Thoracic aorta (tissue), 2 donors: ENCODE measurements at places on chromosomes 1 and 21. TPM values are rescaled to one million over a fixed set of nuclear protein-coding genes. Genes with fewer than 3 reads are reported as not detected.

- no peaks in the 10 kb centered on the region for H3K36me3 ChIP-seq
- no peaks in the 10 kb centered on the region for H3K27me3 ChIP-seq
- no peak overlapping the region for H3K4me3 ChIP-seq
- H3K4me1 ChIP-seq = no peaks in the 10 kb centered on the region
- no peak for DNase-seq
Observed at GRCh38 chr1:87173231-87173630, 155.4 kb upstream of the LMO4 start.

- no peaks in the 10 kb centered on the region for H3K27me3 ChIP-seq
- no peak overlapping the region for H3K4me3 ChIP-seq
- H3K27ac ChIP-seq = no peak overlapping the region
- peaks cover 10% of the 10 kb centered on the region for H3K36me3 ChIP-seq
Observed at GRCh38 chr1:51439895-51440294, 79.2 kb downstream of the EPS15 start.

The CDC42BPA gene
- 62.4 TPM for total RNA-seq

The TDRD10 gene
- 28.0 TPM for total RNA-seq

DNA sequence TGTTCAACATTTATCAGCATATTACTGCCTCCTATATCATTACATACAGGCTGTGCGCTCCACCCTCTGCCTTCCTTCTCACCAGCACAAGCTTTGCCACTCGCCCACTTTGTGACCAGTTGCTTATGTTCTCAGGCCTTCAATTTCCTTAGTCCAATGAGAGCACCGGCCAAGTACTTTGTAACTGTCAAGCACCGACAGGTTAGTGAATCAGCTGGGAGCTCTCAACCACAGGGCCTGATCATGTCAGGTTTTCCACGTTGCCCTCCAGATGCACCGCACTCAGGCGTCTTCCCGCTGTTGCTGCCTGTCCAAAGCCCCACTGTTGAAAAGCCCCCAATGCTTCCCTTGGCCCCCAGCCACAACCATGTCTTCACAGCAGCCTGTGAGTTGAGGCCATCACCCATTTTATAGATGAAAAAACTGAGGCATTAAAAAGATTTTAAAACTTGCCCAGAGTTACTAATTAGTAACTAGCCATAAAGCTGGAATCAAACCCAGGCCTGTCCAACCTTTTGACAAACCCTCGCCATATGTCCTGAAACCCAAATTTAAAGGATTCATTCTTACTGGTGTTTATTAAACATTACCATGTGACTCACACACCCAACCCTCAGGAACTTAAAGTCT lies 3.4 kb upstream of the KCNN3 start:
- H3K36me3 ChIP-seq = no peaks in the 10 kb centered on the region
- H3K4me1 ChIP-seq = peaks cover 4% of the 10 kb centered on the region
- H3K27me3 ChIP-seq = no peaks in the 10 kb centered on the region
- no peak for DNase-seq
- no peak overlapping the region for H3K4me3 ChIP-seq
- no peak overlapping the region for H3K27ac ChIP-seq

The IKBKE gene
- 5.8 TPM for total RNA-seq

DNA sequence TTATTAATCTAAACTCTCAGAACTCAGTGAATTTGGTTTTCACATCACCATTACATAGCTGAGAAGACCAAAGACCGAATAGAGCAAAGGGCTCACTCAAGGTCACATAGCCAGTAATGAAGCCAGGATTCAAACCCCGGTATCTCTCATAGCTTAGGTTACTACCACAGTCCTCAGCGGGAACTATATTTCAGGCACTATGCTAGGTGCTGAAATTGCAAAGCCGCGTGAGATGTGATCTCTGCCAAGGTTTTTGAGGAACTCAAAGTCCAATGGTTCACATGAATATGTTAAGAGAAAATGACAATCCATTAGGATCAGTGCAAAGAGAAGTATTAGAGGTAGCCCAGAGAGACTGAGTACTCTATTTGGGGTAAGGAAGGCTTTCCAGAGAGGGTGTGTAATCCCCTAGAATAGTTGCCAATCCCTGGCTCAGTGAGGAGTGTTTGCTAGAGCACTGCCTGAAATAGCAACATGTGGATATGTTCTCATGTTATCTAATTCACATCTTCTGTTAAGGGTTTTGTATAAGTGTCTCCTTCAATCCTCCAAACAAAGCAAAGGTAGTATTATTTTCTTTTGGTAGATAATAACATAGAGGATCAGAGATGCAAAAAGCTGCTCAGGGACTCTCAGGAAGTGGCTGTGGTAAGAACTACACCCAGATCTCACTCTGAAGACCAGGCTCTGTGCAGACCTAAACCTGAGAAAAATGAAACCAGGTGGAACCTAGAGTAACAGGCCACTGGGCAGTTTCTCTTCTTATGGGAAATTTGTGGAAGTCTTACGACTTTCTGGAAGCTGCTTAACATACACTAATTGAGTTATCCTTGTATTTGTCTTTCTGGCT lies 93.1 kb upstream of the C8B start:
- H3K27ac ChIP-seq = no peak overlapping the region
- no peaks in the 10 kb centered on the region for H3K27me3 ChIP-seq
- no peak for DNase-seq
- H3K36me3 ChIP-seq = no peaks in the 10 kb centered on the region
- H3K4me1 ChIP-seq = peaks cover 10% of the 10 kb centered on the region

The BNIPL gene
- total RNA-seq = 2.6 TPM

The LDLRAD2 gene
- 0.27 TPM for total RNA-seq

The NBPF6 gene
- not detected for total RNA-seq

The TMEM240 gene
- total RNA-seq = 11.1 TPM

GRCh38 chr1:161840363-161840762 lies 74.2 kb downstream of the ATF6 start:
- H3K36me3 ChIP-seq = no peaks in the 10 kb centered on the region
- H3K27me3 ChIP-seq = no peaks in the 10 kb centered on the region
- peaks cover 20% of the 10 kb centered on the region for H3K4me1 ChIP-seq
- H3K4me3 ChIP-seq = no peak overlapping the region
- H3K27ac ChIP-seq = no peak overlapping the region

- no peak overlapping the region for H3K27ac ChIP-seq
- no peaks in the 10 kb centered on the region for H3K4me1 ChIP-seq
Observed at GRCh38 chr1:237873487-237874211, 17.1 kb downstream of the ZP4 start.
